ENCODE measurements at places on chromosomes 13 and 19. TPM values are rescaled to one million over a fixed set of nuclear protein-coding genes. Genes with fewer than 3 reads are reported as not detected.

GRCh38 chr13:23434491-23434890 lies 989 bp upstream of the SACS start:
- no peak for DNase-seq

GRCh38 chr19:5349041-5349440 lies 8.4 kb upstream of the PTPRS start:
- no peak for DNase-seq

- no peak for DNase-seq
These were observed 2.2 kb downstream of the IGFLR1 start for GRCh38 chr19:35740108-35740422.

DNA sequence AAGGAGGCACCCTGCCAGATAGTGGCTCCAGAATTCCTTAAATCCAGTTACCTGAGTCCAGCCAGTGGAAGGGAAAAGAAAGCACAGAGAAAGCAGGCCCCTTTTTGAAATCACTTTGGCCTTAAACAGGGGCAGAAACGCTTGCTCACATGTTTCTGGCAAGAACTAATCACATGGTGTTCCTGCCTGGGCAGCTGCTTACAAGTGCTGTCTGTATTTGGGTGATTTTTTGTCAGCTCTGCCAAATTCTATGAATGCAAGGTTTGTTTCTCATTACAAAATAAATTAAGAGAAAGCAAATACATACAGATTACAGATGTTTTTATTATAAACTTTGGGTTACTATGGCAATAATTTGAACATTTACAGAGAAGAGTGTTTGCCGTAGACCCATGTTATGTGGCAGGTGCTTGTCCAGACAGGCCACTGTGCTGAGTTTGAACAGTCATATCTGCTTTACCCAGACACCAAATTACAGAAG lies 1237.8 kb downstream of the SLITRK5 start:
- no peak for DNase-seq

GRCh38 chr13:33697926-33698325 lies 120.0 kb upstream of the RFC3 start:
- no peak for DNase-seq

DNA sequence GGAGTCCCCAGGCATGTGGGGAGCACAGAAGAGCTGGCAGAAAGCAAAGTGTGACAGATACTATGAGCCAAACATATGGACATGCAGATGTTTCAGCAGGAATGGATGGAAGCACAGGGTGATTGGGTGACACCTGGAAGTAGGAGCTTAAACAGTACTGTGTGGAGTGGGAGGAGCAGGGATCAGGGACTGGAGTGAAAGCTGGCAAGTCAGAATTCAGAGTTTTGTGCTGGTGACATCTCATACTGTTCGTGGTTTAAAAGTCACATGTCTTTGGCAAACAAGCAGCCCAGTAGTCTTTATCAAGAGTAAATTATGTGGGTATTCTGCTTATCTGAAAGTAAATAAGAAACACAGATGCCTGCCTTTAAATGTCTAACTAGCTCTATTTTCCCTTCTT lies 408.2 kb downstream of the COG6 start:
- DNase-seq, result peak; percentile 17

GRCh38 chr19:49247676-49248075 lies 77.3 kb downstream of the SLC6A16 start:
- DNase-seq, result no peak

DNA sequence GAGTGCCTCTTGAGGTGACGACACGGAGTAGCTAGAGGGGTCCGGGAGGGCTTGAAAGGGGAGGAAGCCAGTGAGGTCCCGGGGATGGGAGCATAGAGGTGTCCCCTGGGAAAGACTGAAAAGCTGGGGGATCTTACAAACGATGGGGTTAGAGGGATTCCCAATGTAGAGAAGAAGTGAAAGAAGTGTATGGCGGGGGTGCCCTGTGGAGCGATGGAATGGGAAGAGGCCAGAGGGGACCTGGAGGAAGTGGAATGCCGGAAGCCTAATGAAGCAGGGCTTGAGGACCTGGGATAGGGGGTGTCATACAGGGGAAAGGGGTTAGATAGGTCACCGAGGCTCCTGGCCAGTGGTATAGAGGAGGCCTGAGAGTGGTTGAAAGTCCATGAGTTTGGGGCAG lies 580 bp downstream of the AP2A1 start:
- DNase-seq, result no peak

DNA sequence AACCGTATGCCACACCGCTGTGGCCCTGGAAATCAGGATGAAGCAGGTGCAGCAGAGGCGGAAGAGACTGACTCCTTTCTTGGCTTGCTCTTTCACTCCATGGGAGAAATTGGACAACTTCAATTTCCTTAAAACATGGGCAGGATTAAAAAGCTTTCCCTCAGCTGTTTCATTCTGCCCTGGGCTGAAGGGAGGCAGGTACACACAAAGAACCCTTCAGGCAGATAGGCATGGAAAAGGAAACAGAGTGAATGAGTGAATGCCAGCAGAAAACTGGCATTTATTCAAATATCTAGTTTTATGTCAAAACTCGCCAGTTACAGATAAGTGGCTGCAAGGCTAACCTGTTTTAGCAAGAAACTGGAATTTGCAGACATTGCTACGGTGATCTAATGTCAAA lies 71.0 kb upstream of the SLC15A1 start:
- DNase-seq, result no peak

GRCh38 chr19:28349604-28350003 lies 863.3 kb downstream of the UQCRFS1 start:
- DNase-seq, result no peak

GRCh38 chr13:32267836-32268439 lies 47.2 kb downstream of the ZAR1L start:
- no peak for DNase-seq

DNA sequence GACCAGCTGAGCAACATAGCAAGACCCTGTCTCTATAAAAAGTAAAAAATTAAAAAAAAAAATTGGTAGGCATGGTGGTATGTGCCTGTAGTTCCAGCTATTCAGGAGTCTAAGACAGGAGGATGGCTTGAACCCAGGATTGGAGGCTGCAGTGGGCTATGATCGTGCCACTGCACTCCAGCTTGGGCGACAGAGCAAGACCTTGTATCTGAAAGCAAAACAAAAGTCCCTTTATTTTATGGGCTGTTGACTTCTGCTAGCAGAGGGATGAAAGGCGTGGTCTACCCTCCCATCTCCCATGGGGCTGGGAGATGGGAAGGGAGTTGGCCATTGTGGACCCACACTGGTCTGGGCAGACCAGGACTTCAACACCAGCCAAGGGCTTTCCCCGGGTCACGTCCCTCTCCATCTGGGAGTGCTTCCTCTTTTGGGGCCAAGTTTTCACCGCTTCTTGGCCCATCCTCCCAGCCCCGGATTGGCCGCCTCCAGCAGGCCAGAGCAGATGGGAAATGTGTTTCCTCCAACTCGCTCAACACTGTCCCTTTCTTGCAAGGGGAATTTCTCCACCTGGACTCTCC lies 2.2 kb upstream of the TNFSF9 start:
- DNase-seq, result no peak

The SMIM17 gene
- total RNA-seq, result not detected

The IGFL4 gene
- not detected for total RNA-seq

The KISS1R gene
- total RNA-seq, result not detected

The CYP2A7 gene
- not detected for total RNA-seq

The COX7A1 gene
- total RNA-seq, result not detected

The NKG7 gene
- total RNA-seq, result not detected

The ZFP28 gene
- 4.7 TPM for total RNA-seq

The MYO9B gene
- total RNA-seq, result 15.1 TPM

The HSPB6 gene
- total RNA-seq, result not detected

The SELENOV gene
- total RNA-seq, result not detected

The ZNF135 gene
- total RNA-seq, result not detected

The DEDD2 gene
- 14.8 TPM for total RNA-seq
